ENCODE measurements at places on chromosomes 7 and 10.

DNA sequence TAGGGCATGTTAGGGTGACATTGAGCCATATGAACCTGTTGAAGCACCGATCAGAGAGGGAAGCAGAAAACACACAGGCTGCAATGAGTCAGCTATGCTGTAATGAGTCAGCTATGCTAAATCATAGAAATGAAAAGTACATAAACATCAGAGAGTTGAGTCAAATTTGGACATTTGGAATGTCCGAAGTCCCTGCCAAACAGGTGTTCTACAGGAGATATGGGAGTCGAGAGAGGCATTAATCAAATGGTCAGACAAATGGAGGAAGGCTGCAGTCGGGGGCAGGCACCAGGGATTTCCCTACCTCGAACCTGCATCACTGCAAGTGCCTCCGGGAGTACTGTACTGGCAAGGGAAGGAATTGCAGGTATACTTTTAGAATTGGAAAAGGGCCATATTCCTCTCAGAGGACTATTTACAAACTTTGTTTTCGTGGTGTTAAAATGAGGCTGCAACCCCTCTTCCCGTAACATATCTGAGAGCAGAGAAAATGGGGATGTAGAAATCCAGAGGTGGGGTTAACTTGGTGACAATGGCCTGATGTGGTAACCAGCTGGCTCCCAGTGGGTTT lies 8.8 kb upstream of the ZC3HAV1 start:
- no peak for DNase-seq

- DNase-seq, result no peak
Measured at GRCh38 chr10:77097625-77098024, 540.0 kb downstream of the KCNMA1 start.

DNA sequence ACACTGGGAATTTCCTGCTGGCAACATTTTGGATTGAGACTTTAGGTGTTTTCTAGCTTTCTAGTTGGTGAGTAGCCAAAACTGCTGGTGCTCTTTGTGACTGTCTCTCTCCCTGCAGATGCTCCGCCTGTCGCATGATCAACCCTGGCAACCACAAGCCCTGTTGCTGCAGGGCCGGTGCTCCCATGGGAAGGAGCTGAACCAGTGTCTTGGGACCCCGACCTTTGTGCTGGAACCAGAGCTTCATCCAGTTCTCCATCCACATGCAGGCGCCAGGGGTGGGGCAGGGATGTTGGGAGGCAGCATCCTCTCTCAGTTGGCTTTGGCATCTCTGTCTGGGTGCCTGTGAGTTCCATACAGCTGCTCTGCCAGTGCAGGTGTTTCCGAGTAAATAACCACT lies 306.2 kb upstream of the MKI67 start:
- no peak for DNase-seq

DNA sequence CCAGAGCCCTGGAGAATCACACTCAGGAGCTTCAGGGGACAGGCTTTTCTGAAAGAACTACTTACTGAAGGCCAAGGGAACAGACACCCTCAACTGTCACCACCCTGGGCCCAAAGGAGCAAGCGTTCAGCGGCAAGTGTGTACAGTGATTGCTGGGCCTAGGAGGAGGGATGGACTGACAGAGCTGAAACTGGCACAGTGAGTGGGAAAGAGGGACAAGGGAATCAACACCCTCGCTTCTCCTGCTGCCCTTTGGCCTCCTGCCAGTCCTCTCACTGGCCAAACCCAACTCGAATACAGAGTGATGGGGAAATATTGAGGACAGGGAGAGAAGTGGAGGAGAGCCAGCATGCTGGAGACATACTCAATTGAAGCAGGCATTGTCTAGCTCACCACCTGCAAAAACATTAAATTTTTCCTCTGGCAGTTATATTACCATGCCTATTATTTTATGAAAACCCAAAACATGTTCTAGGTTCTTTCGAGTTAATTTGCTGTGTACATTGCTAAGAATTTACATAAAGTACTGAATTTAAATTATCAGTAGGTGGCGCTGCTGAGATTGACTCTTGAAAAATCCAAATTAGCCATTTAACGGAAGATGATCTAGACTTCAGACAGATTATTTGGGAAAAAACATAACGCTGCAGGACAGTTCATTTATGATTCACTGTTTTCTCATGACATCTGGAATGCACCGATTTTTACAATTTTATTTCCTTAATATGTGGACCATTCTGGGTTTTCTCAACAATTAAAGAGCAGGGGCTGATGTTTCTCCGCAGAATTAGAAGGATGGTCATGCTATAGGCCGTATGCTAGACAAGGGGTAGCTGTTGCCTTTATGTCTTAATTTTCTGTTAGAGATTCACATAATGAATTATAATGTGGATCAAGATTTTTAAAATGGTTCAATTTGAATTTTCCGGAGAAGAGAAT lies 14.7 kb upstream of the TMEM236 start:
- no peak for DNase-seq

DNA sequence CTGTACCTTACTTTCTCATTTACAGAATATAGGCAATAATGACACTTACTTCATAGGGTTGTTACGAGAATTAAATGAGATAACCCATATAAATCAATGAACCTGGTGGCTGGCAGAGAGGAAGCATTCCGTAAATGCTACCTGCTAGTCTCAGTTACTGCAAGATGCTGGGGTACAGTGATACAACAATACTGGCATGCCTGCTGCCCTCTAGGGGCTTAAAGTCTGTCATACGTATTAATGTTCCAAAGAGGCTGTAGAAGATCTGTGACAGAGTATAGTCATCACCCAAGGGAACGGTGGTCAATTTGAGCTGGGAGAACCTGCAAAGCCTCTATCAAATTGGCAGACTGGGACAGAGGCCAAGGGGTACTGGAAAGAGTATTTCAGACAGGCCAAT lies 421.5 kb downstream of the GPAM start:
- DNase-seq, result no peak

GRCh38 chr7:152081088-152081487 lies 55.6 kb downstream of the GALNT11 start:
- no peak for DNase-seq

DNA sequence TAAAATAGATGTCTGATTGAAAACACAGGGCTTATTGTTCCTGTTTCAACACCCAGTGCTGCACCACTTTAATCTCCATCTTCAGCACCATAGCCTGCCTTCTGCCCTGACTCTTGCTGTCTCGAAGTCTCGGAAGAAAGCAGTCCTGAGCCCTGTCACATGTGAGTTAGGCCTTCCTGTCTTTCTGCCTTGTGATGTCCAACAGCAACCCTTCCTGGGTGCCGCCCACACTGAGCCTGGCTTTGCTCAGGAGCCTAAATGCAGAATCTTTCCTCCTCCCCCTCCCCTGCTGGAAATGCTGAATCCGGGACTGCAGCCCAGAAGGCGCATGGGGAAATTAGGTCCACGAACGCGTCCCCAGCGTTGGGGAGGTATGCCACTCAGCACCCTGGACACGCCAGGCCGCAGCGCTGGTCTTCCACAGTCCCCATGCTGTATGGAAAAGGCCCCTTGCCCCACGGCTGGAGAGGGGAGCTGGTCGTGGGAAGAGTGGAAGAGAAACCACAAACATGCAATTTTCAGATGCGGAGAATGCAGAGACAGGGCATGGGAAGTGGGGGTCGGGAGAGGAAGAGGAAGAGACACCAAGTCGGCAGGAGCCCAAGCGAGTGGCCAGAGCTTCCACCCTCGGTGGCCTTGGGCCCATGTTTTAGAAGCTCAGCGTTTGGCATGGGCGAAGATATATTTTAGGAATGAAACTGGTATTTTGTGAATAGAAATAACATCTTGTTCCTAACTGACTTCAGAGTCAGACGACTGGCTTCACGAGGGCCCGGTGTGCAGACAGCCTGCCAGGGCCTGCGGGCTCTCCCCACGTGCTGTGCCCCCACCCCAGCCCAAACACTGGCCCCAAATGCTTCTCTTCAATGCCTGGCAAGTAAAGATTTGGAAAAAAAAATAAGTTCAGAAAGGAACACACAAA lies 656.1 kb upstream of the FOXK1 start:
- DNase-seq, result no peak

DNA sequence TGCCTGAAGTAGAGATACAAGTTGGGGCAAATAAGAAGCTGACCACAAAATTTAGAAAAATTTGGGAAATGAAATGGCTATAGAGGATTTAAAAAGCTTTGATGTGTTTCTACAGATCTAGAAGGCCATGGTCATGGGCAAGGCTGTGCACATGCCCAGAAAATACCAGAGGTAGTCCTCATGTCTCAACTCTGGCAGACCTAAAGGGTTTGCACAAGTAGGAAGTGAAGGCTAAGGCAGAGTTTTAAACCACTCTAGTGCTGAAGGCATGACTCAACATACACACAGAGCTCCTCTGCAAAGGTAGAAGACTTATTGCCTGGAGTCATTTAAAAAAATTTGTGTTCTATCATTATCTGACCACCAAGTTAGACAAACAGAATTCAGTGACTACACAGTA lies 364.6 kb downstream of the CCSER2 start:
- no peak for DNase-seq

DNA sequence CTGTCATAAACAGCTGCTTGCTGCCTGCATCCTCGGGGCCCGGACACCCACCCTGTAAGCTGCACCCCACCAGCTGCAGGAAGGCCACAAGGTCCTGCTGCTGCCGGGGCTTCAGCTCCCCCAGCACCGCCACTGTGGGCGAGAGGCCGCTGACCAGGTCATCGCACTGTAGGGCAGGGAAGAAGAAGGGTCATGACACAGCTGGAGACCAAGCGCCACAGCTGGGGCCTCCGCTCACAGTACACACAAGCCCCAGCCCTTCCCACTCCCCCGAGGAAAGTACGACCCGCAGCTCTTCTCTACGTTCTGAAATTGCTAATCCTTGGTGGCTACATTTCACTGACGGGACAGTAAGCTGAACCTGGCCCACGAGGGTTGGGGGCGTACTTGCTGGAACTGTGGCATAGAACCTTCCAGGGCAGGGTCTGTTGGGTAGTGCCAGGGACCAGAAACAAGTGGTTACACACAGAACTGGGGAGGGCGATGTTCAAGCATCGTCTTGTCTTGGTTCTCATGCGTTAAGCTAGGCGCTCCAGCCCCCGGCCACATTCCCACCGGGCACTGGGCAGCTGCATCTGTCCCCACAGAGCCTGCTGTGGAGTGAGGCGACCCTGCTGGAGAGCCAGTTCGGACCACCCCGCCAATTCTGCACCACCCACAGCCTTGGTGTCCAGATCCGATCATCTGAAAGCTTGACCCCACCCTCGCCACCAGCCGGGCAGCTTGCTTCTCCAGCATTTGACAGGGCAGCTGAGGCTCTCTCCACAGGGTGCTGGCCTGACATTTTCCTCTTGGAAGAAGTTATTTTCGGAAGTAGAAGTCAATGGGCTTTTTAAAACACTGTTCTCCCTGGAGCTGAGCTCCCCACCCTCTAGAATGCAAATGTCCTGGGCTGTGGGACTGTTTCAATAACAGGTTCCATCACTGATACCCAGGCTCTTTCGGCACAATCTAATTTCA lies 50.8 kb downstream of the GSDME start:
- DNase-seq, result no peak

DNA sequence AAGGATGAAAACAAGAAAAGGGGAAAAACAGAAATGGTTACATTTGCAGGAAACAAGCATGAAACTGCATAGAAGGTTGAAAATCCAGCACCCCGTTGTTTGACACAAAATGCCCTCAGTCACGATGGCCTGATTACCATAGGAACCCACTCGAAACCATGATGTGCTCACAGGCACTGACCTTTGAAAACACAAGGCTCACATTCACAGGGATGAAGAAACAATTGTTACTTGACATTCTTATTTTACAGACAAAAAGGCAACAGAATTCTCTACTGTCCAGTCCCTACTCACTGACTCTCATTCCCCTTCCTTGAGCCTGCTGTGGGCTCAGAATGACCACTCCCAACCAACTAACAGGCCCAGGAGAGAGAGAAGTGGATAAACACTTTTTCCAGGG lies 131.4 kb upstream of the PDLIM1 start:
- no peak for DNase-seq

DNA sequence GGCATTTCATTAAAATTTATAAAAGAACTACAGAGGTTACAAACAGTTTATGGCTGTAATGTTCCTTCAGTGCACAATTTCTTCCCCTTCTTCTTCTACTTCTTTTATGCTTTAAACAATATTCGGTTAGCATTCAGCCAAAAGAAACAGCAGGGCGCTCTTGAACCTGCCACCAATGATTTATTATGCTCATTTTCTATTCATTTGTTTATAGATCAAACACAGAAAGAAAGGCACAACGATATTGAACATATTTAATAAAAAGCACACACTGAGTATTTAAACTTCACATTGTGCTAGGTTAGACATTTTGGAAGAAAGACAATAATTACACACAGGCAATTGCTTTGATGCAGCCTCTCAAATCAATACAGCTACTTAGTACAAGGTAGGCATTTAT lies 1025.8 kb upstream of the LRRN3 start:
- no peak for DNase-seq

DNA sequence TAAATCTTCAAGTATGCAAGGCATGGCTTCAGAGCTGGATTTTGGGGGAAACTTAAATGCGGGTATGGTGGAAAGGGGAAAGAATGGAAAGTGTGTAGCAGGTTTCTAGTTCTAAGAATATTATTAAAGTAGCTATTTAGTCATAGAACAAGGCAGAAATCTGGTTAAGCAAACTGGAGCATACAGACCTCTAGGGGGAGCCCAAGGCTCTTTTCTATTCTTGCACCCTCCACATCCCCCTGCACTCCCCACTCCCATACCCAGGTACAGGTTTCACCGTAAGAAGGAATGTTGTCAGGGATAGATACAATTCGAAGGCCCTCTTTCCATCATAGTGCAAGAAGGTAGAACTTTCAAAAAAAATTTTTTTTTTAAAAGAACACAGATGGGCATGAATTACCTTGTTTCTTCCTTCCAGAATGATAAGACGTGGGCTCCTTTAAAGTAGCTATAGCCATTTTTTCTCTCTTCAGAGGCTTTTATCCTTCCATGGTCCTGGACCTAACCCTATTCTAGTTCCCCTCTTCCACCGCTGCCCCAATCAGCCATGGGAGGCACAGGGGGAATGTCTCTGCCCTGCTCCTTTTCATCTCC lies 41.5 kb upstream of the SMIM30 start:
- DNase-seq, result peak; percentile 4

GRCh38 chr7:81111358-81111757 lies 192.5 kb upstream of the SEMA3C start:
- peak; percentile 74 for DNase-seq

DNA sequence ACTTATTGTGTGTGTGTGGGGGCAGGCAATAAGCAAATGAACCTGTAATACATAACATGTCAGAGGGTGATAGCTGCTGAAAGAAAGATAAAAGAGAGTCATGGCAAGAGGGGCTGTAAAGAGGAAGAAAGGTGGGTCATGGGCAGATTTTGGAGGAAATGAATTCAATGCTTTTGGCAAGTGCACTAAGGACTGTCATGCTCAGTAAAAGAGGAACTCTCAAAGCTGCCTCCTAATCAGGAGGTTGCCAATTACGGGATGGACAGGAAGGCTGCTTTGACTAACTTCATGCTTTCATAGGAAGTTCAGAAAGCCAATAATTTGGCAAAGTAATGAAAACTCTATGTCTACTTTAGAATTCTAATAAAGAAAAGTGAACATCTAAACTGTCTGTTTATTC lies 401.2 kb downstream of the SH2D4B start:
- DNase-seq, result no peak

Data from fibroblast of skin of left biceps (primary cell).